EH (cell line): ENCODE measurements at places on chromosomes 5 and 9.

DNA sequence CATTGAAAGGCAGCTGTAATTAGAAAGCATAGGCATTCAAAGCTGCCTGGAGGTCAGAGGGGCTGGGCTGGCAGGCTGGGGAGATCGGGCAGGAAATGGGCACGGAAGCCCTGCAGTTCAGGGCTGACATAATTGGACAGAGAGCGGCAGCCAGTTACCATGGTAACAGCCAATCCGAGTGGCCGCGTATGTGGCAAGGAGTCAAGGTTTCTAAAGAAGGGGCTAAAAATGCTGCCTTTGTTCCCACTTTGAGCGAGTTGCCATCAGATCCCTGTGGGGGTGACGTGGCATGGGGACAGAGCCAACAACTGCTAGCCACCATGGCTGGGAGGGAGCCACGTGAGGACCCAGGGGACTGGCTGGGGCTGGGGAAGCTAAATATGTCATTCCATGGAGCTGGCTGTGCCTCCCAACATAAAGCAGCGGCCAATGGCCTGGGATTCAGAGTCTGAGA lies 44.7 kb upstream of the NDFIP1 start:
- peak; percentile 74 for DNase-seq

- DNase-seq: peak; percentile 9
Measured at GRCh38 chr9:84841931-84842330, 172.4 kb downstream of the NTRK2 start.

GRCh38 chr5:89036166-89036565 lies 153.2 kb upstream of the MEF2C start:
- DNase-seq: no peak

GRCh38 chr5:42566652-42567295 lies 143.5 kb downstream of the GHR start:
- peak; percentile 32 for DNase-seq

DNA sequence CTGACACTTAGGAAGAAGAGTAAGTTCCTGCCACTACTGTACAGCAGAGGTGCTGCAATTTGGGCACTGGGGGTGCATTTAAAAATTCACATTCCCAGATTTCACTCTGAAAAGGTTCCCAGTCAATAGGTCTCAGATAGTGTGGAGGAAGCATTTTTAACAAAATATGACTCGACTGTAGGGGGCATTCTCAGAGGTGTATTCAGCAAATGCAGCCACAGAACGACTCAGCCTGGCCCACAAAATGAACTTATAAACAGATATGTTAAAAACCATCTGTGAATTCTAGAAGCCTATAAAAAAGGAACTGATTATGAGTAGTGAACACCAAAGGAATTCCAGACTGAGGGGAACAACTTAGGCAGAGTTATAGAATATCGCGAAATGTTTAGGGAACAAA lies 31.1 kb downstream of the MLLT3 start:
- DNase-seq: peak; percentile 26

GRCh38 chr9:84101964-84102632 lies 121.5 kb downstream of the RMI1 start:
- no peak for DNase-seq

DNA sequence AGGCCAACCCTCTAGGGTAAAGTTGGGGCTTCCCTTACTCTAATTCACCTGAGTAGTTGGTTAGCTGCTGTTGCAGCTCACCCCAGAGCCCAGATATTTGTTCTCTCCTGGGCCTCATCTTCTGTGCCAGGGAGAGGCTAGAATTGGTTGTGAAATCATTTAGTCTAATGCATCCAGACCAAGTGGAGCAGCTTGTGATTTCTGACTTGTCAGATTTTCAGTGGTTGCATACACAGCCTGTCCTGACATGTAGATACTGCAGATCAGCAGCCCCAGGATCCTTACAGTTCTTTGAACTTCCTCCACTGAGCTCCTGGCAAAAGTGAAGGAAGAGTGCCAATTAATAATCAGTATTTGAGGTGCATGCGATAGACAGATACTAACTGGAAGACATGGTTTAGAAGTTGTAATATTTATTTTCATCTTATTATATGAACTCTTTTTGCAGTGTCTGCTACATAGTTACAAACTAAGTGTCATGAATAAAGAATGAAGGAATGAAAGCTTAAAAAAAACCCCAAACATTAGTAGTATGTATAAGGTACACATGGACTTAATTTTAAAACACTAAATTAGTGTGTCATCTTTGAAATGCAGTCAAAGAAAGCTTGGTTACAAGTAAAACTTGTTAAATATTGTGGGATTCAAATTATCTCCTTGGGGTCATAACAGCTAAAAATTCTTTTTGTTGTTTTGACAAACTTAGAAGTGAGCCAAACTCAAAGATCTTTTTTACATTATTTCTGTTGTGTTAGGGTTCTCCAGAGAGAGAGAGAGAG lies 128.5 kb downstream of the VPS13A start:
- DNase-seq: peak; percentile 71

DNA sequence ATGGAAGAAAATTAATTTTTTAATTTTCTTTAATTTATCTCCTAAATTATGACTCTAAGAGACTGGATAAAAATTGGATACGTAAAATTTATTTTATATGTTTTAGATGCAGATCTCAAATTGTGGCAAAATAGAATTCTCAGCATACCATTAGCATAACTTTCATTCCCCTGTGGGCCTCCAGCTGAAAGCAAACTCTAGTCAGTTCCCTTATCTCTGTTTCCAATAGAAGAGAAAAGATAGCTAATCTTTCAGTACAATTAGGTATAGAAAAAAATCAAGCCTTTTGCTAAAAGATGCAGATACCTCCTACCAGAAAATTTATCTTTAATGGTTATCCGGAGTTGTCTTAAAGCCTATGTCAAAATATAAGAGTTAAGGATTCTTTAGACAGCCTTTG lies 1530.6 kb downstream of the EFNA5 start:
- DNase-seq: no peak

DNA sequence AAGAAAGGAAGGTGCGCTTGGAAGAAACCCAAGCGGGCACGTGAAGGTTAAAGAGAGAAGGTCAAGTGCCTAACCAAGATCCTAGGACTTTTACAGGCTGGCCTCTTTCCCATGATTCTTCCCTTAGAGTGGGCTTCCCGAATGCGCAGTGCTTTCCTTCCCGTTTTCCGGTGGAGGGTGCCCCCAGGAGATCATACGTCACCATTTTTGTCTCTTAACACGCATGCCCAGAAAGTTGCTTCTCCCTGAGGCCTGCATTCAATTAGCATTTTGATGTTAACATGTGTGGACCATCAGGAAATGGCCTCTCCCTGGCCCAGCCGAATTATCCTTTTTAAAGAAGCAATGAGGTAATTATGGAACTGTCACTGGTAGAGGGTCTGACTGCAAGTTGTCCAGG lies 1.9 kb upstream of the RUSC2 start:
- peak; percentile 49 for DNase-seq

GRCh38 chr9:123053711-123054110 lies 20.2 kb downstream of the GPR21 start:
- no peak for DNase-seq

- no peak for DNase-seq
Measured at GRCh38 chr9:1276474-1276873, 226.3 kb downstream of the DMRT2 start.

- peak; percentile 48 for DNase-seq
Measured at GRCh38 chr9:503881-504852, 289.5 kb downstream of the DOCK8 start.

GRCh38 chr9:131406563-131407436 lies 12.9 kb downstream of the PRRC2B start:
- peak; percentile 45 for DNase-seq

DNA sequence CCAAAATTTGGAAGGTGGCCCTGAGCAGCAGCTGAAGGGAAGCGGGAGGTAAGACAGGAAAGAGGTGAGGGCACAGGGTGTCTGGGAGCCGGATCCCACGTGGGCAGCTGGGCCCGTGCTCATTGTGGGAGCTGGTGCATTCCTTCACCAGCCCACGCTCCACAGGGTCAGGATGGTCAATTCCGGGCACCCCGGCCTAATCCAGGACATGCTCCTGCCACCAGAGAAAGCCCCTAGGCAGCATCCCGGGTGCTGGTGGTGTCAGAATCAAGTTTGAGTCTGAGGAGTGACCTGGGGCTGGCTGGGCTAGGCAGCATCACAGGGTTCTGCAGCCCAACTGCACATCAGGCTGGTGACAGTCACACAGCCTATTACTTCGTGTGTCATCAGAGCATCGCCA lies 7.1 kb upstream of the PDCD6 start:
- no peak for DNase-seq

DNA sequence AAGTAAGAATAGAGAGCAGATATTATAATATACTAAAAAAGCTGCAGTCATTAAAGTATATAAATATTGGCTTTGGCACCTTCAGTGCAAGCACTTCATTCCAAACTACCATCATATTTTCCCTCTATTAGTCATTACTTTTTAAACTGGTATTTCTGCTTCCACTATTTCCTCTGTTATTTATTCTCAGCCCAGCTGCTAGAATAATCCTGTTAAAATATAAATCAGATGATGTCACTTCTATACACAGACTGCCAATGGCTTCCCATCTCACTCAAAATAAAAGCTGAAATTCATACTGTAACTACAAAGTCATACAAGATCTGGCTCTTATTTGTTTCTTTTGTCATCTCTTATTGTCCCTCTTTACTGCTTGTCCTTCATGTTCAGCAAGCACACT lies 432.9 kb downstream of the TLE4 start:
- peak; percentile 2 for DNase-seq

GRCh38 chr9:21294364-21294774 lies 10.7 kb downstream of the IFNA5 start:
- no peak for DNase-seq

GRCh38 chr9:121813519-121814210 lies 162.2 kb downstream of the DAB2IP start:
- DNase-seq: no peak

DNA sequence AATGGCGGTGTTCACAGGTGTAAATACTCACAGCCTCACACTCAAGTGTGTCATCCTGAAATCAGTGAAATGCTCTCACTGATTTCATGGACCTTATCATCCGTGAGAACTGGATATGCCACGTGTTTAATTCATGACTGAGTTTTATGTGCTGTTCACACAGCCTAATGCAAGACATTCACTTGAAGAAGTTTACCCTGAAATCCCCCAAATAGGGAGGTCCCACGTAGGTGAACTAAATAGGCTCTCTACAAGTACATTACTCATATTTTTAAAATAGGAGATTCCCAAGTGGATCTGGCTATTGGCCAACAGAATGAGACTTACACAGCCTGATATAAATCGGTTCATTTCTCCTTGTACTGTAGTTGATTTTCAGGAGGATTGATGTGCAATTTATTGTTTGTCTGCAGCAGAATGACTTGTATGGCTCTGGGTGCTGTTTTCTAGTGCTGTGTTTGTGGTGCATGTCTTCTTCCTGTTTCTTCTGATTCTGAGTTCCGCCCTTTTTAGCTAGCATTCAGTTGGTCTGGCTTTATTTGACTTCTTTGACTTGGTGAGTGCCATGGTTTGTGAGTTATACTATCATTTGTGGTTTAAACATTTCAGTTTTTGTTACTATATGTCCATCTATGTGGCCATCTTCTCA lies 25.1 kb downstream of the TRIO start:
- DNase-seq: peak; percentile 44
